ENCODE measurements at places on chromosomes 3 and 15.

DNA sequence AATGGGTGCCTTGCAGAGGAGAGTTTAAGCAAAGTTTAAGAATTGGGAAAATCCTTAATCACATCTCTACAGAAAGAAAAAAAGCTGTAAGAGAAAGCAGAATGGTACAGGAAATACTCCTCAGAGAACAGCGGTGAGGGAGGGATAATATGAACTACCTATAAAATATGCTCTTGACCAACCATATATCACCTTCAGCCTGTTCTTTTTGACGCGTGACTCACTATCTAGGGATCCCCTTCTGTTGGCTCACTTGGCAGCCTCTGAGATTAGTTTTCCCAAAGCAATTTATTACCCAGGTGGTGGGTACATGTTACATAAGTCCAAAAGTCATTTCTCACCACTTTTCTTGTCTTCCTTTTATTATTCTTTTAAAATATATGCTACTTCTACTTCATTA is 97.7 kb downstream of the CNTN6 start:
- DNase-seq = no peak

GRCh38 chr3:31946484-31947081 is 34.5 kb downstream of the OSBPL10 start:
- DNase-seq = no peak

DNA sequence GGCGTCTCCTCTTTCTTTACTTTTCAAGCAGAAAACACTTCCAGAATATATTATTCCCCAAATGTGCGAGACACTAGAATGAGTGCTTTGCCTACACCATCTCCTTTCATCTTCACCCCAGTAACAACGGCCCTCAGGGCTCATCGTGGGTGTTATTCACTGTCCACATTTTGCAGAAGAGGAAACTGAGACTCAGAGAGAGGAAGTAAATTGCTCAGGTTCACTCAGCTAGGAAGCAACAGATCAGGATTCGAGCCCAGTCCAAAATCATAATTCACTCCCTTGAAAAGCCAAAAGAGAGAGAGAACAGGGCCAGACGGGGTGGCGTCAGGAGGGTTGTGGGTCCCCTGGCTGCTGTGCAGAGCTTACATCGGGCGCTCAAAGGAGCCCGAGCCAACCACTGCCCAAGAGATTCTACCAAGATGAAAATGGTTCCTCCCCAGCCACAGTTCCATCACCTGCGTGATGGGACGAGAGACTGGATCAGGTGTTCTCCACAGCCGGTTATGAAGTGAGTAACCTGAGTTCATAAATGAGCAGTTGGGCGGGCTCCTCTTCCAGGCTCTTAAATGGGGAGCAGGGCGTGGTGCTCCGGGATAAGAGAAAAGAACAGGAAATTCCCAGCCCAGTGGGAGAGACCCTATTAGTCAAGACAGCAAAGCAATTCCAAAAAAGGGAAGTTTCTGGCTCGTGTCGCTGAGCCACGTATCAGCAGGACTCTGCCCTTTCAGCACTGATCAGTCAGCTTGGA is 48.6 kb upstream of the FLNB start:
- DNase-seq = no peak

DNA sequence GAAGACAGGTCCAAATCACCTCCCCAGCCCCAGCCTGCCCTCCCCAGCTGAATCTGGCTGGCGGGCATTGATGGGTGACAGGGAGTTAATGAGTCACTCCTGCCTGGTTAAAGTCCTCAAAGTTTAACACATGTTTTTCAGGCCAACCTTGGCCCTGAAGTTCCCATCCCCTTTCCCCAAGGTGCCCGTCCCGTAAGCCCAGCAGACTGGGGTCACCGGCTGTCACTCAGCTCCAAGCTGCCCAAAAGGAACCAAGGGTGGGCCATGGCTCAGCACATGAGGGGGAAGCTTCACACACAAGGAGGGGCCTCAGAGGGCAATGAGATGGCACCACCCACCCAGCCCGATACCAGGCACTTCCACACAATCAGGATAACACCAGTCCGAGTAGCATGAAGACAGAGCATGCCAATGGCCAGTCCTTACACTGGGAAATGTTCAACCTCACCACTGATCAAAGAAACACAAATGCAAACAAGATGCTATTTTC is 10.2 kb upstream of the KLF15 start:
- no peak for DNase-seq

DNA sequence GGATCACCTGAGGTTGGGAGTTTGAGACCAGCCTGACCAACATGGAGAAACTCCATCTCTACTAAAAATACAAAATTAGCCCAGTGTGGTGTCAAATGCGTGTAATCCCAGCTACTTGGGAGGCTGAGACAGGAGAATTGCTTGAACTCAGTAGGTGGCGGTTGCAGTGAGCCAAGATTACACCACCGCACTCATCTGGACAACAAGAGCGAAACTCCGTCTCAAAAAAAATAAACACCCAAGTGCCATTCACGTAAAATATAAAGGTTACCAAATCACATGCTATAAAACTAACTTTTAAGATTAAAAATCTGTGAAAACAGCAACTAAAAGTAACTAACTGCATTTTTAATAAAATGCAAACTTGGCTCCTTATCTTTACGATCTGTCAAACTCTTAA is 8.9 kb downstream of the TRIM59 start:
- DNase-seq = no peak

- DNase-seq = no peak
Measured at GRCh38 chr15:79849789-79850188, 47.0 kb downstream of the MTHFS start.

DNA sequence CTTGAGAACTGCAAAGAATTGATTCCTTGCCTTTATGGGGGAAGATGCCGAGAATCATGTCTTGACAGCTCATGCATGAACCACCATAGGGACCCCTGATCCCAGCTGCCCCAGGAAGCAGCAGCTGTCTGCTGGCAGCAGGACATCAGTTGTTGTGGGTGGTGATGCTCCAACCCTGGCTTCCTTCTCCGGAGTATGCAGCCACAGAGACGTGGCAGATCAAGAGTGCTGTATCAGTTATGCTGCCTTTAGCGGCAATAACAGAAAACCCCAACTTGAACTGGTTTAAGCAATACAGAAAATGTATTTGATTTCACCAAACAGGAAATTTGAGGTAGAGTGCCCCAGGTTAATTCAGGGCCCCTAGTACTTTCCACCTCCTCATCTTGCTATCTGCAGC is 92.2 kb upstream of the TNFAIP8L3 start:
- DNase-seq = no peak

DNA sequence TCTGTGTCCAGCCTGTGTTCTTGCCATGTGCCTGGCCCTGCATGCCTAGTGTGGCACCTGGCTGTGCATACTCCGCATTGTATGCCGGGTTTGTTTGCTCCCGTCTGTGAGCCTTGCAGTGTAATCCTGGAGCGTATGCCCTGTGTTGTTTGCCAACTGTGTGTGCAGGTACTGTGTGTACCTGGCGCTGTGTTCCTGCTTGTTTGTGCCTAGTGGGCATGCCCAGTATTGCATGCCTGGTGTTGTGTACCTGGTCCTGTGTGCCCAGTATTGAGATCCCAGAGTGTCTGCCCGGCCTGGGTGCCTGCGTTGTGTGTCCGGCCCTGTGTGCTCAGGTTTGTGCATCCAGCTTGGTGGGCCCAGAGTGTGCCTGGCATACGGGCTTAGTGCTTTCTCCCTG is 54.5 kb upstream of the CHRNA7 start:
- DNase-seq = no peak

GRCh38 chr3:191901741-191902140 is 440.8 kb downstream of the PYDC2 start:
- no peak for DNase-seq

DNA sequence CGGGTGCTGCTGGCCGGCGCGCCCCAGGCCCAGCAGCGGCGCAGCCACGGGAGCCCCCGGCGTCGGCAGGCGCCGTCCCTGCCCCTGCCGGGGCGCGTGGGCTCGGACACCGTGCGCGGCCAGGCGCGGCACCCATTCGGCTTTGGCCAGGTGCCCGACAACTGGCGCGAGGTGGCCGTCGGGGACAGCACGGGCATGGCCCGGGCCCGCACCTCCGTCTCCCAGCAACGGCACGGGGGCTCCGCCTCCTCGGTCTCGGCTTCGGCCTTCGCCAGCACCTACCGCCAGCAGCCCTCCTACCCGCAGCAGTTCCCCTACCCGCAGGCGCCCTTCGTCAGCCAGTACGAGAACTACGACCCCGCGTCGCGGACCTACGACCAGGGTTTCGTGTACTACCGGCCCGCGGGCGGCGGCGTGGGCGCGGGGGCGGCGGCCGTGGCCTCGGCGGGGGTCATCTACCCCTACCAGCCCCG is 777 bp downstream of the LOXL1 start:
- DNase-seq = peak; percentile 39

- no peak for DNase-seq
Measured at GRCh38 chr15:60381148-60381788, 16.5 kb downstream of the ANXA2 start.

- no peak for DNase-seq
Measured at GRCh38 chr3:194224471-194225417, 88.8 kb downstream of the HES1 start.

DNA sequence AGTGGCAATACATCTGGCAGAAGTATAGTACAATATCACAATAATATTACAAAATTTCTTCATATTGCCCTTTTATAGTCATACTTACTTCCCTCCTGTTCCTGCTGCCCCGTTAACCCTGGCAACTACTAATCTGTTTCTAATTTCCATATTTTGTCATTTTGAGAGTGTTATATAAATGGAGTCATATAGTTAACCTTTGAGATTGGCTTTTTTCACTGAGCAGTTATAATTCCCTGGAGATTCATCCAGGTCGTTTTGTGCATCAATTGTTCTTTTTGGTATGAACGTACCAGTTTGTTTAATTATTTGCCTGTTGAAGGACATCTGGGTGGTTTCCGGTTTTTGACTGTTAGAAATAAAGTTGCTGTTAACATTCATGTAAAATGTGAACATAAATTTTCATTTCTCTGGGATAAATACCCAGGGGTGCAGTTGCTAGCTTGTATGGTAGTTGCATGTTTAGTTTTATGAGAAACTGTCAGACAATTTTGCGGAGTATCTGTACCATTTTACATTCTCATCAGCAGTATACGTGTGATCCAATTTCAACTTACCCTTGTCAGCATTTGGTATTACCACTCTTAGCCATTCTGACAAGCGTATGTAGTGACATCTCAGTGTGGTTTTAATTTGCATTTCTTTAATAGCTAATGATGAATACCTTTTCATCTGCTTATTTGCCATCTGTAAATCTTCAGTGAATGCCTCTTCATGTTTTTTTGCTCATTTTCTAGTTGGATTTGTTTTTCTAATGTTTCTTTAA is 32.2 kb upstream of the IL20RB start:
- DNase-seq = no peak

DNA sequence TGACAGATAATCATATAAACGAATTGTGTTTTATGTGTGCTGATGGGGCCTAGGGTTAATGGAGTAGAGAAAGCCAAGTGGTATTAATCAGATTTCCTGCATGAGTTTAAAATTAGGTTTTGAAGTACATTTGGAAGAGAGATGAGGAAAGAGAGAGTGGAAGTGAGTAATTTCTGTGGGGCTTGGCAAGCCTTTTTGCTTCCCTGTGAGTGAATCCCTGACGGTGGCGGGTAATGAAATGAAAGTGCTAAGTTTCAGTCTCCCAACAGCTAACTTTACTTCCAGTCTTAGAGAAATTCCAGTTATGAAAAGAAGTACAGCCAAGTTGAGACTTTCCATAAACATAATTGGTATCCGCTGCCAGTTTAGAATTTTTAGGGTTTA is 139.4 kb downstream of the BBX start:
- no peak for DNase-seq

- DNase-seq = no peak
Measured at GRCh38 chr3:190017521-190018288, 103.0 kb downstream of the P3H2 start.

DNA sequence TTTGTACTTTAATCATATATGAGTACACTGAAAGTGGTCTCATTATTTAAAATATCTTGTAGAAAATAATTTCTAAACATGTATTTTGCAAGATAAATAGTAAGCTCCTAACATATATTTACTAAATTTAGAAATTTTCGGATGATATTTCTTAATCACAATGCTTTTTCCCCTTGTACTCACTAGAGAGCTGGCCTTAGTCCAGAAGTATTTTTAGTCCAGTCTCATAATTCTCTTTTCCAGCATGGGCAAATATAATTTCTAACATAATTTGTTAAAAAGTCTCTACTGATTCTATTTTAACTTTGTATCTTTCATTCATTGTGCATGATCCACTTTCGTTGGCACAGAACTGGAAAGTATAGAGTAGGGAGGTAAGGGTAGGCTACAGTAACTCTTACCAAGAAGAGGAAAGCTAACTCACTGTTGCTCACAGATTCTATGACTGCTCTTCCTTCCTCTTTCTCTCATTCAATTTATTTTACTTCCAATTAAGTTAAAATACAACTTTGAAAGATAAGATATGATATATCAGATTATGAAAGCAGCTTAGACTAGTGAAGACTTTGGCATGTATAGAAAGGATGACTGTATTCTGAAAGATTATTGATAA is 39.3 kb downstream of the FGF7 start:
- DNase-seq = no peak

DNA sequence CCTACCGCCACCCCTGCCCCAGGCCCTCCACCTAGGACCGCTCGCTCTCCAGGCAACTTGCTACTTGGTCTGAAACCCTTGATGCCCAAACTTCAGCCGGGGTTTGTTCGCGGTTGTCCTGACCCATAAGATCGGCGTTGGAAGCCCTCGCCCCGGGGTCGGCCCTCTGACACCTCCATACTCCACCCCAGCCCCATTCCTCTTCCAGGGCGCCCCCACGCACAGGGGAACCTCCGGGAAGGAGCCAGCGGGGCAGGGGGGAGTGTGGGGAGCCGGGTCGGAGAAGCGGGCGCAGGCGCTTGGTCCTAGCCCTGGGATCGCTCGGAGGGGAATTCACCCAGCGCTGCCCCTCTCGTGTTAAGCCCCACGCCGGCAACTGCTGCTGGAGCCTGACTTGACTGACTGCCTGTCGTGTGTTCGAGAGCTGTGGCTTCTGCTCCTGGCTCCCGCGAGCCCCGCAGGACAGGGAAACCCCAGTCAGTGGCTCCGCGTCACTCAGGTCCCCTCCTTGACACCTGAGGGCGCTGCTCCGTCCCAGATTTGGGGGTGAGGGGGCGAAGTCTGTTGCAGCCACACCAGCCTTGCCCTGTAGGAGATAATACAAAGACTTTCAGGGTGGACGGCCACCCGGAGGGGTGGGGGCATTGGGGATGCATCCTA is 675 bp downstream of the RYR3 start:
- no peak for DNase-seq

DNA sequence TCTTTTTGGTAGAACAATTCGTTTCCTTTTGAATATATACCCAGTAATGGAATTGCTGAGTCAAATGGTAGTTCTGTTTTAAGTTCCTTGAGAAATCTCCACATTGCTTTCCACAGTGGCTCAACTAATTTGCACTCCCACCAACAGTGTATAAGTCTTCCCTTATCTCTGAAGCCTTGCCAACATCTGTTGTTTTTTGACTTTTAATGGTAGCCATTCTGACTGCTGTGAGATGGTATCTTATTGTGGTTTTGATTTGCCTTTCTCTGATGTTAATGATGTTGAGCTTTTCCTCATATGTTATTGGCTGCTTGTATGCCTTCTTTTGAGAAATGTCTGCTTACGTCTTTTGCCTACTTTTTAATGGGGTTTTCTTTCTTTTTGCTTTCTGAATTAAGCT is 270.6 kb upstream of the MEIS2 start:
- no peak for DNase-seq

- DNase-seq = peak; percentile 27
Measured at GRCh38 chr3:172107403-172107802, 68.0 kb downstream of the FNDC3B start.

Measured in activated T-helper 1 cell treated with Interleukin-2 at 50 U/mL for 16 hours (primary cell).